Cortex of kidney (tissue), 1 donor: ENCODE measurements at places on chromosomes 4 and X.

GRCh38 chr4:1195109-1195671 is 22.8 kb upstream of the SPON2 start:
- DNase-seq, result no peak

- DNase-seq, result no peak
Observed at GRCh38 chrX:93259029-93259428, 414.3 kb downstream of the NAP1L3 start.

DNA sequence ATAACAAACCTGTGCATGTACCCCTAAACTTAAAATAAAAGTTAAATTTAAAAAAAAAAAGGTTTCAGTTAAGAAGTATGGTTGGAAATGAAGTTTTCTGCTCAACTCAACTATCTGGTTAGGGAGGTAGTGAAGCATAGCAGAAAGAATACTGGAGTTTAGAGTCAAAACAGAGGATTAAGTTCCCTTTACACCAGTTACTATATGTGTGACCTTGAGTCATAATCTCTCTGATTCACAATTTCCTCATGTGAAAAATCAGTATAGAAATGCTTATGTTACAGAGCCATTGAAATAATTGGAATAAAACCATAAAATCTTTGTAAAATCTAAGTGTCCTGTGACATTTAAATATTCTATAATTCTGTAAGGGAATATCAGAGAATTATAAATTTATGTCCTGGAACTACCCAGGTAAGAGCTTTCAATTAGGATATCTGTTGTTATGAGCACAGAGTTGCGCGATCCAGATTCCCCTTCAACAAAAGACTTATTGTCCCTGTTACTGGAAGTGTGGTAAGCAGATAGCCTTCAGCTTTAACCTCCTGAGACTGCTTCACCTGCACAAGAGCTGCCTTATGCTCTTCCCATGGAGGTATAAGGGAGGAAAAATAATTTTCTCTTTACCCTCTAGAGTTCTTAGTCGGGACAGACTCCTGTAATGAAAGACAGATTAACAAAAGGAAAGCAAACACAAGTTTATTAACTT is 203.8 kb upstream of the NRK start:
- DNase-seq, result no peak

GRCh38 chrX:119871599-119872395 is at the start of the genes NDUFA1 and RNF113A:
Gene NDUFA1, plus strand, starts transcription at chrX:119871832. Its CDS starts 80 bp downstream, at chrX:119871912.
Gene RNF113A, minus strand, starts transcription at chrX:119871733. Its CDS starts 120 bp downstream, at chrX:119871613.
- peak; percentile 34 for DNase-seq

DNA sequence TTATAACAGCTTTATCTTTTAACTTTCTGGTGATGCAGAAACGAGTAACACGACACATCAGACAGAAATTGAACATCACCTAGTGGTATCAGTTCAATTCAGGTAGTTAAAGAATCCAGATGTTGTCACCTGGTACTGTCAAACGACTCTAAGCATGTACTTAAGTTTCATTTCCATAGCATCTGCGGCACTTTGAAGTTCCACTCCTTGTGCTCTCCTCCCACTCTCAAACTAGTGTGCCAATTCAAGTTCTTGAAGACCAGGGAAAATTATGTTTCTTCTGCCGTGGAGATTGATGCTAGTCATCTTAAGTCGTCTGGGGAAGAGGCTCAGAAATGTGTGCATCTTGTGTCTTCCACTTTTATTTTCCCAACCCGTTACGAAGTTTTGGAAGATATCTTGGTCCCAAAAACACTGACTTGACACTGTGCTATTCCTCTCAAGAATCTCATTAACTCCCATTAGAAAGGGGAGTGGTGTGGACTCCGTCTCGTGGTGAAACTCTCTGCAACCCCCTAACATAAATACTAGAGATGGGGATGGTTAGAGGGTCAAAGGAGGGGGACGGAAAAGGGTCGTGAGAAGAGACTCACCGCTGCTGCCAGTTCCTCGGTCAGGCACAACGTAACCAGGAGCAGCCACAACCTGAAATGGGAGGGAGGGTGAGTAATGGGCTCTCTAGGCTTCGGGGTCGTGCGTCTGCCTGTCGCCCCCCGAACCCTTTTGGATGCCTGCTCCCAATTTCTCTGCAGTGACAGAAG is 693 bp downstream of the COL4A6 start:
- DNase-seq, result no peak

GRCh38 chrX:126985981-126986380 is 166.5 kb downstream of the PRR32 start:
- no peak for DNase-seq
